Activated T-cell treated with anti-CD3 and anti-CD28 coated beads, Interleukin-2, amount 50 U/mL, for 72 hours (primary cell): ENCODE measurements at places on chromosomes 12 and 14. TPM values are rescaled to one million over a fixed set of nuclear protein-coding genes. Genes with fewer than 3 reads are reported as not detected.

DNA sequence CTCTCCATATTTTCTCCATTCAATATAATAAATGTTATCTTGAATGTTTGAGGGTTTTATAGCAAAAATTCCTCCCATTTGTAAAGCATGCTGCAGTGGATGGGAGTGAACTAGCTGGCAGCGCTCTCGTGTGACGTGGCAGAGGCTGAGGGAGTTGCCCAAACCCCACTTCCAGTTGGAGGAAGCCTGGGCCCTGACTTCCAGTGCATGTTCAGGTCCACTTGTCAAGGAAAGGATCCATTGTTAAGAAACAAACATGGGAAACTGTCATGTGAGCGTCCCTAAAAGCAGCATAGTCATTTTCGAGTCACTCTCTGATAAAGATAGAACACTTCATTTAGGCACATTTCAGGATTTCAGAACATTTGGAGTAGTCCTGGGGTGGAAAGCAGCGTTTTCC lies 116.6 kb downstream of the SLC25A47 start:
- no peak overlapping the region for H3K4me3 ChIP-seq
- peaks cover 43% of the 10 kb centered on the region for H3K4me1 ChIP-seq
- DNase-seq: no peak
- H3K36me3 ChIP-seq: no peaks in the 10 kb centered on the region
- H3K27ac ChIP-seq: no peak overlapping the region
- H3K27me3 ChIP-seq: no peaks in the 10 kb centered on the region

Gene ZNF26
- 24.1 TPM for total RNA-seq

DNA sequence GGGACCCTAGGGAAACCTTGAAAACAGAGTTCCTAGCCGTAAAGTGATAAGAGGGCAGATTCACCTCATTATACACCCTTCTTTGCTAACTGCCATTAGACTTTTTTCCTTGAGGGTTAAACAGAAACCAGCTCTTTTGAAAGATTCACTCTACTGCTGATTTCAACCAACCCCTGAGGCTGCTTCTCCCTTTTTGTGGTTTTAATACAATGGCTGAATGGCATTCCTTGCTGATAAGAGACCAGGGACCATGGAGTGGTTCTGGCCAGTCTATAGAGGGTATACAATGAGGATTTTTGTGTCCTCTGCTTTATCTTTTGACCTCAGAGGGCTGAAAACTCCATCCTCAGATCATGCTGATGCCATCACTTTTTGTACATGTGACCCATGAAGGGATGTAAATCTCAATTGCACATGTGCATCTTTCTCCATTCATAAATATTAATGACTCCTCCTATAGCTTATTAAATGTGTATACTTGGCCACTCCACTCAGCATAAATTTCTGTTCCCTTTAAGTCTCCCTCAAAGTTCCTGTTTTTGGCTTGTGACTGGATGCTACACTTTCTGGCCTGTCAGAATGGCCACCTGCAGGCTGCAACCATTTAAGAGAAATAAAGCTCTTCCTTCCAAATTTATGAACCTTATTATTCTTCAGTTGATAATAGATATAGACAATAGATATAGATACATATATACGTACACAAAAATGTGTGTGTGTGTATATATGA lies 233.8 kb upstream of the SEL1L start:
- H3K36me3 ChIP-seq: no peaks in the 10 kb centered on the region
- no peak overlapping the region for H3K27ac ChIP-seq
- no peak overlapping the region for H3K4me3 ChIP-seq
- DNase-seq: no peak

DNA sequence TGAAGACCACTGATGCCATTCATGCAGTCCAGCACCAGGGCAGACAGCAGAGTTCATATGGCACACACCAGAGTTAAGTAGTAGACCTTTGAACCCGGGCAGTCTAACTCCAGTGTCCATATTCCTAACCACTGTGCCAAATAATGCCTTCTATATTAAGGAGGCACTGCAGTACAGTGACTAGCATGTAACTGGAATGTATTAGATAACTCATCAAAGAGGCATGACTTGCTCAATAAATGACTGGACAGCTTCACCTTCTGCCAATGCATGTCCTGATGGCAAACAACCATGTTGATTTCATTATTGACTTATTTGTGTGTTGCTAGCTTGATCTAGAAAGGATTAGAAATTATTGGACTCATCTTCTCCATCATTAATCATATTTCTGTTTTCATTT lies 40.2 kb downstream of the DACT1 start:
- no peak overlapping the region for H3K4me3 ChIP-seq
- H3K4me1 ChIP-seq: peaks cover 2% of the 10 kb centered on the region
- no peak for DNase-seq
- H3K27ac ChIP-seq: no peak overlapping the region
- H3K27me3 ChIP-seq: peaks cover 6% of the 10 kb centered on the region

GRCh38 chr12:56928262-56928661 lies 5.9 kb downstream of the SDR9C7 start:
- no peak for DNase-seq
